ENCODE measurements at places on chromosomes 2 and 18.

GRCh38 chr2:231646476-231646875, 53.8 kb downstream of the TEX44 start:
- DNase-seq: no peak

DNA sequence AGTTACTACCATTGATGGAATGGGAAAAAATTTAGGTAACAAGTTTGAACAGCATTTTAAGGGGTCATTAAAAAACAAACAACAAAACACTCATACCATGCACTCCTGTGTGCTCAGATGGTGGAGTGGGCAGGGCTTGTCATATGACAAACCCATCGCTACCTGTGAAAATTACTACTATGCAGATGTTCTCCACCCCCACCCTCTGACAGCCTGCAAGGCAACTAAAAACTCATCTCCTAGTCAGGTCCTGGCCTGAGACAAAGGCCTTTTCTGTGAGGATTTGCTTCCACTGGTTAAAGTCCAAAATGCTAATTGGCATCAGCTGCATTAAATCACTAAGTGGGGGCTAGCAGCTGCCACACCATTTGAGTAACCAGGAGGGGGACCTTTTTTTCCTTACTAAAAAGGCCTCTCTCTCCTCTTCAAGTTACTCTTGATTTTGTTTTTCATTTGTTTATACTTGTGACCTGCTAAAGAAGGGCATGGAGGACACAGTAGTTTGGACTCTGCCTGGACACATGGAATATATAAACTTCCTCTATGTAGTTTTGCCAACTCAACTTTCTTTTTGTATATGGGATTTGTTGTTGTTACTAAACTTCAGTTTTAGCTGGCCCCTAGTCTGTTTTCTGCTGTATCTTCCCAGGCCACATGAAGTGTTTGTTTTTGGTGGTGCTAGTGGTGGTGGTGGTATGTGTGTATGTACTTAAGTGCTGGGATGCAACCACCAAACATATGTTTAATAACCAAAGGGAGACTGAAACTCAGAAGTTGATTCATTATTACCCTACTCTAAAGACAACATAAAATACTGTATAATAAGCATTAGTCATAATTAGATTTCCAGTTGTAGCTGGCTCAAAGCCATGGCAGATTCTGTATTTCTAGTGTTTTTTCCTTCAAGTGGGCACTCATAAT, 121.3 kb downstream of the MAP4K4 start:
- no peak for DNase-seq

- no peak for DNase-seq
Measured at GRCh38 chr2:190553254-190553653, 18.7 kb upstream of the NEMP2 start.

- no peak for DNase-seq
Measured at GRCh38 chr18:76589316-76589715, 94.3 kb upstream of the ZNF516 start.

DNA sequence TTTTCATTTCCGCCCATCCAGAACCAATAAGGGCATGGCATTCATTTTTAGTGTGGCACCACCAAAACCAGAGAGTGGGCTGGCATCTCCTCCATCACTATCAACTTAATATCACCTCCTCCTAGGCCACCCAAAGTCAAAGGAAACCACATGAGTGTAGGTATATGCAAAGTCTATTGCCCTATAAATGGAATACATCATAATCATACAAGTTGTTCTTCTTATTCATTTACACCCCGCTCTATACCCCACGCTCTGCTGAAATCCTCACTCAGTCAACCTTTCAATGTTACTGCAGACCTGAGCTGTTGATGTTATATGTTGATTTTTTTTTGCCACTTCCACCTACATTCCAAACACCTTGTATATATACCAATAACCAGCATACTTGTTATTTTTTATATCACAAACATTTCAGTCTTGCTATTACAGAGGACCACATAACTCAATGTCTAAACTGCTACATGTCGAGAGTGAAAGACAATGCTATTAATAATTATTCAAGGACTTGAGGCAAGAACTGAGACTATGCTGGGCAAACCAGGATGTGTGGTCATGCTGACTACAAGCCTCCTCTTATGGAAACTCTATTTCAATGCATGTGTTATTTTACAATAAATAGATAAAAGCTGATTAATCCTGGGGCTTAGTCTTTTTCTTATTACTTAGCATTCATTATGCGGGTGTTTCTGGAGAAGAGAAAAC, 466.5 kb upstream of the ID2 start:
- no peak for DNase-seq

- no peak for DNase-seq
Measured at GRCh38 chr2:238856713-238857567, 9.1 kb downstream of the TWIST2 start.

DNA sequence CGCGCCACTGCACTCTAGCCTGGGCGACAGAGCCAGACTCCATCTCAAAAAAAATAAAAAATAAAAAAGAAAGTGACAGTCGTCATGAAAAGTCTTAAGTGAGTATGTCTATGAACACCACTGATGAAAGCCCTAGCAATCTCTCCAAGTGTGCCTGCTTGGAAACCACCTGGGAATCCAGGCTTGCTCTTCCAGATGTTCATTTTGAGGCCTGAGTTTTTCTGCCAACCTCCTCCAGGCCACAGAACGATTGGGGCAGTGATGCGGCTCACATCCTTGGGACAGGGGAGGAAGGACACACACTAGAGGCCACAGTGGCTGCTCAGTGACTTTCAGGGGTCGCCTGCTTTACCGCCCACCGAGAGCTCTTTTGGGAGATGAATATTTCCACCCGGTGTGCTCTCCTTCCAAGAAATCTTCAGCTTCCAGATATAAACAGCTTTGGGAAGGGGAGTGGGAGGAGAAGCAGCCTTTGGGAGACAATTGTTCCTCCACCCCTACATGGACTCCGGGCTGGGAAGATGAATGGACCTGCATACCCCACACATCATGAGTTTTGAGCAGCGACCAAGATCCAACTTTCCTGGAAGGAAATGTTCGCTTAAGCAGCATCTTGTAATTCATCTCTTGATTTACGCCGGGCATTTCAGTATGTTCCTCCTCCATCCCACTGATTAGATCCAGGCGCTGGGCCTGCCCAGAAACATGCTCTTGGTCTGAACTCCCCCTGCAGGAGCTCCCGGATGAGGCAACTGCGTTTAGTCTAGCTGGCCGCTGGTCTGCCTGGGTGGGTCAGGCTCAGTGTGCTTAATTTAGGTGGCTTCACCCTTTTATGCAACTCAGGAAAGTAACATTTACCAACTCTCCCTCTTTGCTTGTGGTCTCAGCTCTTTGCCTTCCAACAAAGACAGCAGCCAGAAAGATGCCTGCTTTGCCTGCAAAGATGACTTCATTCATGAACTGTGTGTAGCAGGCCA, 6.2 kb upstream of the ARMC9 start:
- DNase-seq: no peak

DNA sequence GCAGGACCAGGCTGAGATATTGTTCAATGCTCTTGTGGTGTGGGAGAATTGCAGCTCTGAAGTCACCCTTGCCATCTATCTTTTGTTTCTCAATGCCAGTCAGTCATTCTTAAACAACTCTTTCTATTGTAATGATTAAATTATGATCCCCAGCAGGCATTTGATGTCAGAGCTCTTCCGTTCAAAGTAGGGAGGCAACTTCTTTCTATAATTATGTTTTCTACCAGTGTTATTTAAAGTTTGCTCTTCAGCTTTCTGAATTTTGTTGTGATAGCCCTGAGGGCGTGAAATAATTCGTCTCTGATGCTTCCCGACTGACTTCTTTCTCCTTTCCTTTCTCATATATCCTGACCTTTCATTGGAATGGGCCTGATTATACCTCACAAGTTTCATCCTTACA, 161.4 kb upstream of the KLHL14 start:
- no peak for DNase-seq

- DNase-seq: no peak
Measured at GRCh38 chr18:8987241-8987640, 115.3 kb upstream of the NDUFV2 start.

GRCh38 chr2:12169721-12170120, 423.3 kb downstream of the LPIN1 start:
- no peak for DNase-seq

GRCh38 chr2:72990695-72991438, 73.5 kb downstream of the EMX1 start:
- no peak for DNase-seq

DNA sequence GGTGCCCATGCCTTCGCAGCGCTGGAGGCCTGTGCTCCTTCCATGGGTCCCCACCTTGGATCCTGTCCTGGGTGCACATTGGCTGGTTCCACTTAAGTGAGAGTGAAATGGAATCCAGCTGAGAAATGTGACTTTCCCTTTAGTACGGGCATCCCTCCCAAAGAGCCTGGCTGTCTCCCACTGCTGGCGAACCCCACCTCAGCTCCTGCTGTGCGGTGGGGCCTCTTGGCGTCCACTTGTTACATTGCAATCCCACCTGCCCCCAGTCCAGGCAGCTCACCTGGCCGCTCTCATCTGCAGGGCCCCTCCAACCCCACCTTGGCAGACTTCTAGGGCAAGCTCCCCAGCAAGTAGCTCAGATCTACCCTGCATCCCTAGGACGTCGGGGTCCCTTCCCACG, 35.5 kb upstream of the GNAL start:
- DNase-seq: no peak

DNA sequence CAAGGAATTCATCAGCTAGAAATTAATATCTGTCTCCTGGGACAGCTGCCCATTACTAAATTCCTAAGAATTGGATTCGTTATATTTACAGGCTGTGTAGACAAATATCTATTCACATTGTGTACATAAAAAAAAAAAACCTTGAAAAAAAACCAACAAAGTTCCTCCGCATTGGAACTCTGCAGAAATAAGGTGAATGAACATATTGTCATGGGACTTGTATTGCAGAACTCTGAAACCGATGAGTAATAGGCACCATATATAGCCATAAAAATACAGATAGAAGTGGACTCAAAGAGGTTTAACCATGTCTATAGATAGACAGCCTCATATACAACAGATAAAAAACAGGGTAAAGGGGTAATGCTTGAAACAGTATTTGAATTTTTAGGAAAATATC, 909.9 kb upstream of the CHAC2 start:
- no peak for DNase-seq

GRCh38 chr2:198695879-198696278, 761.9 kb downstream of the SATB2 start:
- DNase-seq: no peak

DNA sequence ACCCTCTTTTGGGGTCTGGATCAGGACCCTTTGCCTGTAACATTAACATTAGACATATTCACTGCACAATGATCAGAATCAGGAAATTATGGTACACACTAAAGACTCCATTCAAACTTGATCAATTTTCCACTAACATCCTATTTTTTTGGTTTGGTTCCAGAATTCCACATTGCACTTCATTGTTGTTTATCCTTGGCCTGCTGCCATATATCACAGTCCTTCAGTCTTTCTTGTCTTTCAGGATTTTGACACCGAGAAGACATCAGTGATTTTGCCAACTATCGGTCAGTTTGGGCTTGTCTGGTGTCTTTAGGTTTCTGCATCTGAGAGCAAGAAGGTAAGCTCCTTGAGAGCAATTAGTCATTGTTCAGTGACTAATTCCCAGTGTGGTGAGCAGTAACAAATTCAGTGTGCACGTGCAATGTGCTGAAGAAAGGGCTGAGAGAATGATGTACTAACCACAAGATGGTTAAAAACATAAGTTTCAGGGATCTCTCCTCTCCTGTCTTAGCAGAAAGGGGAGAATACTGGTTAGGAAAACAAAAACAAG, 23.5 kb downstream of the MARCHF4 start:
- DNase-seq: no peak

GRCh38 chr2:217434180-217434975, 568.4 kb downstream of the TNS1 start:
- DNase-seq: peak; percentile 17

DNA sequence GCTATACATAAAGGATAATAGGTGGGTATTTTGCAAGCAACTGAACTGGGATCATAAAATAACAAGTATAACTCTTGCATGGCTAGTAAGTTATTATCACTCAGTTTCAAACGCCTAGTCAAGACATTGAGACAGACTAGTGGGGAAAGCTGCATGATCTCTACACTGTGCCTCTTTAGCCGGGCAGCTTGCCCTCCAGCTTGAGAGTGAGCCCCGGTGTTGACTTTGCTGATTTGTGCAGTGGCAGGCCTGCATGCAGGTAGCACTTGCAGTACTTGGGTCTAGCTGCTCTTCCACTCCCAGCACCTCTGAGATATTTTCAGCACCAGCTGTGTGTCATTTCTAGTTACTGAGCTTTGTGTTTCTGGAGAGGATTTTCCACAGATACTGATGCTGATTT, 118.8 kb upstream of the DAPL1 start:
- no peak for DNase-seq

- DNase-seq: no peak
Measured at GRCh38 chr2:48254839-48255238, 275.1 kb upstream of the STON1 start.

- DNase-seq: no peak
Measured at GRCh38 chr2:175855236-175855635, 146.8 kb downstream of the LNPK start.

DNA sequence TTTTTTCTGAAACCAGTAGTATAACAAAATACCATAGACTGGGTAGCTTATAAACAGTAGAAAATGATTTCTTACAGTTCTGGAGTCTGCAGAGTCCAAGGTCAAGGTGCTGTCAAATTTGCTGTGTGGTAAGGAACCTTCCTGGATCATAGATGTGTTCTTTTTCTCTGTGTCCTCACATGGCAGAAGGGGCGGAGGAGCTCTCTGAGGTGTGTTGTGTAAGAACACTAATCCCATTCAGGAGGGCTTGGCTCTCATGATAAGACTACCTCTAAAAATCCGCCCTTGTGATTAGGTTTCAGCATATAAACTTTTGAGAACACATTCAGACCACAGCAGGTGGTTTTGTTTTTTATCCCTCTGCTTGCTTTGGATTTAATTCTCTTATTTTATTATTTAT, 25.7 kb downstream of the ANKRD62 start:
- DNase-seq: no peak

DNA sequence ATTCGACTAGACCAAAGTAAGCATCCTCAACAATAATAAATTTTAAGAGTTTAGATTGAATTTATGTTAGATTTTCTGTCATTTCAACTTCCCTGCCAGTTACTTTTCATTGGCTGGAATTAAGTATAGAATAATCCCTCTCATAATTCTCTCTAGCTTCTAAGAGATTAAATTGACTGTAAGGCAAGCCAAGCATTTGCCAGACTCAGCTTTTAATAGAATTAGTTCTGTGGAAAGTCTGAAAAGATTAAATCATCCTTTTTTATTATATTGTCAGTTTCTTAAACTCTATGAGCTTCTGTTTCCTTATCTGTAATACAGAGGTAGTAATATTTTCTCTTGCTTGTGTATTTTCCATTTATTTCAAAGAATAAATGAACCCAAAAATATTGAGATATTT, 77.9 kb upstream of the ZNF804A start:
- no peak for DNase-seq

Measured in activated CD8-positive, alpha-beta memory T cell treated with anti-CD3 and anti-CD28 coated beads, Interleukin-2, amount 50 U/mL, for 4 hours (primary cell).